Suppressor macrophage treated with lipopolysaccharide for 4 hours (primary cell): ENCODE measurements at places on chromosomes 4 and X.

- no peak for DNase-seq
Observed at GRCh38 chrX:40780082-40780481, 44.7 kb upstream of the MED14 start.

DNA sequence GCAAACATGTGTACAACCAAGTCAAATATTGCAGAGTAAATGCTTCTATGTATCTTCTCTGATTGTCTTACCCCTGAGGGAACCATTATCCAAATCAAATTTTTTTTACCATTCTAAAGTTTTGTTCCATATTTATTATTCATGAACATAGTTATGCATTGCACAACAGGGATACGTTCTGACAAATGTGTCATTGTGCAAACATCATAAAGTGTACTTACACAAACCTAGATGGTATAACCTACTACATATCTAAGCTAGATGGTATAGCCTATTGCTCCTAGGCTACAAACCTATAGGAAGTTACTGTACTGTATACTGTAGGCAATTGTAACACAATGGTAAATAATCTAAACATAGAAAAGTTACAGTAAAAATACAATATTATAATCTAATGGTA lies 23.4 kb downstream of the BEX3 start:
- DNase-seq, result no peak

GRCh38 chrX:134073341-134073740 lies 87.9 kb upstream of the GPC3 start:
- DNase-seq, result no peak

GRCh38 chrX:118182025-118182424 lies 65.4 kb upstream of the KLHL13 start:
- DNase-seq, result no peak

GRCh38 chr4:5572751-5573150 lies 135.6 kb downstream of the EVC2 start:
- DNase-seq, result no peak

GRCh38 chrX:134931550-134931949 lies 59.2 kb upstream of the SMIM10 start:
- no peak for DNase-seq

DNA sequence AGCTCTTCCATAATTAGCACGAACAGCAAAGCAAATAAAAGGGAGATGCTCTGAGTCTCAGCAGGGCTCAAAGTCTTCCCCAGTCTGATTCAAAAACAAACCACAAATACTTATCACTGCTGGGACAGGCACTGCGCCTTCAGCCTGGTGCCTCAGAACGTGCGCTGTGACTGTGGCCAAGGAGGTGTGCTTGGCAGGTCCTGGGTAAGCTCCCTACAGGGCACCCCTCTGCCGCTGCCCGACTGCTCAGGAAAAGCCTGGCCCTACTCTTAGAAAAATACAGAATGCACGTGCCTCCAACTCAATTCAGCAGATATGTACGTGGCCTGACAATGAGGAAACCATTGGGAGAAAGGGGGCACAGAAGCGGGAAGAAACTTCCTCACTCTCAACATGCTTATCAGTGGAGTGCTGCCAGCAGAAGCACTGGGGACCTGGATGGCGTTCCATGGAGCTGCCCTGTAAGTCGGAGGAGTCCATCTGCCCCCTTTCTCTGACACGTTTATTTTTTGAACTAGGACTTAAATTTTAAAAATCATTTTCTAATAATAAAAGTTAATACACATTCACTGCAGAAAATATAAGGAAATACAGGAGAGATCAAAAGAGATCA lies 86.8 kb downstream of the GATB start:
- DNase-seq, result no peak

- no peak for DNase-seq
Observed at GRCh38 chr4:98603683-98604521, 54.5 kb downstream of the TSPAN5 start.

DNA sequence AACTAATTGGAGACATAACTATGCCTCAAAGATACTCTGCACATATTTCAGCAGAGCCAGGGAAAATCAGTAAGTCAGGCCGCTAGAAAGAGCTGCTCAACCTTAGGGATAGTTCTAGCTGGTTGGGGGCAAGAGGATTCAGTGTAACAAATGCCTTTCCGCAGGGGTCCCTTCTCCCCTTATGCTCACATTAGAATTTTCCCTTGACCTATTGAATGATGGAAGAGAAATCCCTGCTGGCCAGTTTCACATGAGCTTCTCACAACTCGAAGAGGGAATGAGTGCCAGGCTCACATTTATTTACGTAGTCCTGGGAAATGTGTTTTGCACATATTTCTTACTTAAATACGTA lies 66.2 kb upstream of the USP9X start:
- DNase-seq, result no peak

DNA sequence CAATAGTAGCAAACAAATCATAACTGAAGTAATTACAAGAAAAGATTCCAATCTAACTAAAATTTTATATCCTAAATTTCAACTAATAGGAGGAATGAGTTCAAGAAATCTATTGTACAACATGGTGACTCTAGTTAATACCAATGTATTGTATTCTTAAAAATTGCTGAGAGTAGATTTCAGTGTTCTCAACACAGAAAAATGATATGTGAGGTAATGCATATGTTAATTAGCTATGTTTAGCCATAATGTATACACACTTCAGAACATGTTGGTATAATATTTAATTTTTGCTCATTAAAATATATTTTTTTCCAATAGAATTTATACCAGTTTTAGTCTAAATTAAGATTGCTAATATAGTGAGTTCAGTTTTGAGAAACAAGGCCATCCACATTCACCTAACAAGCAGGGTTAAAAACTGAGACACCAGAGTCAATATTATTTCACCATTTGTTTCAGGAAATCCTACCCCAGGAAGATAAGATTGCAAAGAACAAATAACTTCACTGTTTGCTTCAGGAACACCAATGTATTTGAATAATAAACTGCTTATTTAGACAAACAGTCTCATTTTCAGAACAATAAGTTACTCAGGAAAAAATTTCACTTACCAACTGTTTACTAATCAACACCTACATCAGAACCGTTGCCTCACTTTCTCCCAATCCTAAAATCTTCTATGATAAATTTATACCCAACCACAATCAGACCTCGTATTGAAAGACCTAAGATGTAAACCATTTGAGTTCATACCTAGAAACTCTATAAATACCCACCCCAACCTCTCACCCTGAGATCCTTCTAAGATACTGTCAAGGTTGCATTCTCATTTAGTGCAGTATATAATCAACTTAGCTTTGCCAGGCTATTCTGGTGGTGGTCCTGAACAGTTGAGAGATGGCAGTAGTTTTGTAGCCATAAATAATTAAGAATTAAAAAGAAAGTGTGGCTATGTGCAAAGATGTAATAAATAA lies 132.8 kb downstream of the MAB21L2 start:
- no peak for DNase-seq

GRCh38 chr4:17760626-17761025 lies 20.8 kb downstream of the FAM184B start:
- no peak for DNase-seq

GRCh38 chr4:182369211-182369610 lies 126.0 kb downstream of the TENM3 start:
- DNase-seq, result no peak

- DNase-seq, result no peak
Observed at GRCh38 chr4:63921561-63921960, 487.7 kb downstream of the TECRL start.

DNA sequence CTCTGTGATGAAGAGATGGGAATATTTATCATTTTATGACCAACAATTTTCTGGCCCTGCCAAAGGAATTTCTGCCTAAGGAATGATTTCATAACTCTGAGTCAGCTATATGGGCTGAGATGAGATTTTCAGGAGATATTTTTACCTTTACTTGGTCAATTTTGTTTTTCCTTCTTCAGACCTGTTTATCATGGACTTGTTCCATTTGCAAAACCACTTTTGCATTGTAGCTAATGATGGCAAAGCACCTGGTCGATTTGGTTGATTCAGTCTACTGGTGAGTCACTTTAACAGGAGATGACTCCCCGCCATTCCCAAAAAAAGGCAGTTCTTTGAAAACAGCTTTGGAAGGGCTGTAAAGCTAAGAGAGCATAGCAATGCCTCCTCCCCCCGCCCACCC lies 53.3 kb downstream of the TEX13A start:
- DNase-seq, result no peak

DNA sequence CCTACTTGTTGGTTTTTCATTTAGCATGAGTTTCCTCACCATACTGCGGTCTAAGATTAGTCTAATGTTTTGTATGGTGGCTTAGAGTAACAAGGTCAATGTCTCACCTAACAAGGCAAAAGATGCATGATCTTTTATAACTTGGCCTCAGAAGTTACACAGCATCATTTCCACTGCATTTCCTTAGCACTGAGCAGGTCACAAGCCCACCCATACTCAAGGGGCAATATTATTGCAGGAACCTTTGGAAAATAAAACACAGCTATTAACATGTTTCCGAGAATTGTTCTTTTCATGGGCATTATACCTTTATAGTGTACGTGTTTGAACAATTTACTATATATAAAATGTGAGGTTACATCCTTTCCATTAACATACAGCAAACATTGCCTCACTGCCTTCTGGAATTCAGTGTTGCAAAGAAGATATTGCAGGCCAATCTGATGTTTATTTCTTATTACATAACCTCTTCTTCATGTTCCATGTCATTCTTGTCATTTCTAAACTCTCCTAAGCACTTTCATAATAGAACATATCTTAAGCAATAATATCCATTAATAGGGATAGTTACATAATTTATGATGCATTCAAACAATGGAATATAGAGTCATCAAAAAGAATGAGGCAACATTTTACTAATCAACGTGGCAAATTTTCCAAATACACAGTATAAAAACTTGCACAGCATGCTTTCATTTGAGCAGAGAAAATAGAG lies 153.8 kb downstream of the AREG start:
- DNase-seq, result peak; percentile 18

DNA sequence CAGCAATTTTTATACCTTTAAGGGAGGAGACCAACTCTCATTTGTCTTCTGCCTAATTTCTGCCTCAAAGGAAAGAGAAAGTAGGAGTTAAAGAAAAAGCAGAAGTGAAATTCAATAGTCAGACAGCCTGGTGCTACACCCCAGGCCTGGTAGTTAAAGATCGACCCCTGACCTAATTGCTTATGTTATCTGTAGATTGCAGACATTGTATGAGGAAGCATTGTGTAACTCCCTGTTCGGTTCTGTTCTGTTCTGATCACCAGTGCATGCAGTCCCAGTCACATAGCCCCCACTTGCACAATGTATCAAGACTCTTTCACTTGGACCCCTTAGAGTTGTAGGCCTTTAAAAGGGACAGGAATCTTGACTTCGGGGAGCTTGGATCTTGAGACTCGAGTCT lies 335.9 kb upstream of the AR start:
- DNase-seq, result peak; percentile 37

DNA sequence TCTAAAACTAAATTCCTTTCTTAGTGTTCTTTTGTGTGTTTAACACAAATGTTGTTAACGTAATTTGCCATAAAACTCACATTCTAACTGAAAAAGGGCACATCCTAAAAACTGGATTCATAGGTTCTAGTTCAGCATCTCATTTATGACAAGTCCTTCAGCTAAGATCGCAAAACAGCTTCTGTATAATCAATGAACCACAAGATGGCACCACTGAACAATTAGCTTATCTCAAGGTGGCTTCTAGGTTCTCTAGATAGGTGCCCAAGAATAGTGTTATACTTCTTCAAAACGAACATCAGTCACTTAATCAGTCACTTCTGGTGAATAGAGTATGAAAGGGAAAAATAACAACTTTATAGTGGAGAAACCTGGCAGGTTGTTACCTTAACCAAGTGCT lies 54.3 kb downstream of the NRK start:
- no peak for DNase-seq

DNA sequence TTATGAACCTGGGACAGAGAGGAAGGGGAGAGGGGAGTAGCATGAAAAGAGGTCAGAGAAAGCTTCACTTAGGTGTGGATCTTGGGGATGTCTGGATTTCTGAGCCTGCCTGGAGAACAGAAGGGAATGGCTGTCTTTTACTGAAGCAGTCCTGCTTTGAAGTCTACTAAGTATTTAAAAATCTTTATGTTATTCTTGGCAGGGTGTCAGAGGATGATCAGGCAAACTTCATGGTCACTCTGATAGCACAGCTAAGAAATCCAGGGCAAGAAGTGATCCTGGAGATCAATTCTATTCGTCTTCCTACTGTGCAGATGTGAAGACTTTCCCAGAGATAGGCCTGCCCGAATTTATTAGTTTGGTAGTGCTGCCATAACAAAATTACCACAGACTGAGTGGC lies 464.4 kb upstream of the BOD1L1 start:
- no peak for DNase-seq

- no peak for DNase-seq
Observed at GRCh38 chr4:183391204-183391603, 53.2 kb upstream of the CDKN2AIP start.

DNA sequence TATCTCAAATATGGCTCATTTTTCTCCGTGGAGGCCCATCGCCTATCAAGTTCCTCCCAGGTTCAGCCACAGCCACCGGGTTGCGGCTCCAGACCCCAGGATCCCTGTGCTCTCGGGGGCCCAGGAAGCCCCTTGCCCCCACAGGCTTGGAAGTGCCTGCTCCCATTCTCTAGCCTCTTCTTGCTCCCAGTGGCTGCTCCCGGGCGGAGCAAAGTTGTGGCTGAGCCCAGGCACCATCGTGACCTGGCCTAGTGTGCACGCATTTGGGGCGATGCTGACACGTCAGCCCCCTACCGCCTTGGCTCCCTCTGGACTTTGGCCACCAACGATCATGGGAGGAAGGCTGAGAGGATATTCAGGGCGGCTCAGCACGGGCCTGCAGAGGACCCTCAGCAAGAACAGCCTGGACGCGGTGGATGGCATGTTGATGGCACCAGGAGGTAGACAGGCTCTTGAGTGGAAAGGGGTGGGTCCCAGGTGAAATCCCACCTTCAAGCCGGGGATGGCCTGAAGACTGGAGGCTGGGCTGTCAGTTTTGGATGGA lies 419.4 kb upstream of the AGA start:
- no peak for DNase-seq

DNA sequence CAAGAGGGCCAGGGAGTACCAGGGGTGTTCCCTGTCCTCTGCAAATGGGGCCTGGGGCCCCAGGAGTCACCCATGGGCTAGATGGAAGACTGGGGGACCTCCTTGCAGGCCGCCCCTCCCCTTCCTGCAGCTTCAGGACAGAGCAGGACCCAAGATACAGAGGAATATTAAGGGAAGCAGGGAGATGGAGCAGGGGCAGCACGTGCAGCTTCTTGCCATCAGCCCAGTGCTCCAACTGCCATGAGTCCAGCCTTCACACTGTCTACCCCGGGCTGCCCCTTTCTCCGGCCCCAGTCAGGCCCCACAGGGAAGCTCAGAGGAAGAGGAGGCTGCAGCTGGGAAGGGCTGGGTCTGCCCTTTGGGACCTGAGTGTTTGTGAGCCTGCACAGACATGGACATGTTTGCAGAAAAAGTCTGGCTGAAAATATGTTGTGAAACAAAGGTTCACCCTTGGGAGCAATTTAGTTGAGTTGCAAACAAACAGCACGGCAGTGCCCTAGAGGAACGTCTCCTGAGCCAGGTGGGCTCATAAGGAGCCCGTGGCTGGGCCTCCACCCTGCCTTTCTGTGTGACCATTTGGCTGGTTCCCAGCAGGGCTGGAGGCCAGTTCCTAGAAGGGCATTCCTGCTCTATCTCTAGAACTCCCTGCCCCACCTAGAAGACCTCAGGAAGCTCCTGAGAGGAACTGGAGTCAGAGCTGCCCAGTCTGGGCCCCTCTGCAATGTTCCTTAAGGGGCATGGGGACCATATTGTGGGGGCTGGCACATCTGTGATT lies 8.9 kb downstream of the FATE1 start:
- DNase-seq, result no peak
